ENCODE measurements at places on chromosomes 7 and 10.
A peak's percentile ranks its signal among the peaks of the same experiment; 100 is the strongest.

- no peak for DNase-seq
Measured at GRCh38 chr10:31508882-31509281, 189.9 kb downstream of the ZEB1 start.

GRCh38 chr10:11517150-11517549, 94.3 kb downstream of the USP6NL start:
- DNase-seq: no peak

DNA sequence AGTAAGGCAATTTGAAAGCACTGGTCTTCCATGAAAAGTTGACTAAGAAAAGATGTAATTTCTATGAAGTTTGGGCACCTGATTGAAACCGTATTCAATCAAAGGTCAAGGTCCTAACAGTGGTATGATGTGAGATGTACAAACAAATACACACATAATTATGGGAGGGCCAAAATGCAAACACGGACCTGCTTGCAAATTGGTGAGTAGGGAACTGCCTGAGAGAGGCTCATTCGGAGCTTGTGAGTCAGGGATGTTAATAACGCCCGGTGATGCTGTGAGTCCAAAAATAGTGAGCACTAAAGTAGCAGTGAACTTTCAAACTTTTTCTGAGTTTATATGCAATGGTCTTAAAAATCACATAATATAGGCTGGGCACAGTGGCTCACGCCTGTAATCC, 34.2 kb upstream of the FAM180A start:
- no peak for DNase-seq

DNA sequence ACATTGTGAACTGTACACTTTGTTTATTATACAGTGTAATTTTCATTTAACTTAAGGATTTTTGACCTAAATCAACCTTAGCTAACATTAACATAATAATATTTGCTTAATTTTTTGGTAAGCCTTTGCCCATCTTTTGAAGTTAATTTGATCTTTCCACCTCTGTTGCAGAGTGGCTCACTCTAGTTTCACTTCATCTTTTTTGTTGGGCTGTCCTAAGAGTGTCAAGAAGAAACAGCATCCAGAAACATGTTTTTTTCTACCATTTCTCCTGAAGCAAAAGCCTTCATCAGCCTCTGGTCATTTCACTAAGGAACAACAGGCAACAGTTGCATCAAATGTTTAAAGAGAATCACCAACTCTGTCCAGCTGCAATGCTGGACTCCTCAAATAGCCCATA, 824.7 kb downstream of the REEP3 start:
- DNase-seq: no peak

- DNase-seq: peak; percentile 57
Measured at GRCh38 chr10:100697070-100697469, 48.3 kb upstream of the PAX2 start.

- peak; percentile 42 for DNase-seq
Measured at GRCh38 chr7:137943132-137943551, 58.7 kb downstream of the CREB3L2 start.

DNA sequence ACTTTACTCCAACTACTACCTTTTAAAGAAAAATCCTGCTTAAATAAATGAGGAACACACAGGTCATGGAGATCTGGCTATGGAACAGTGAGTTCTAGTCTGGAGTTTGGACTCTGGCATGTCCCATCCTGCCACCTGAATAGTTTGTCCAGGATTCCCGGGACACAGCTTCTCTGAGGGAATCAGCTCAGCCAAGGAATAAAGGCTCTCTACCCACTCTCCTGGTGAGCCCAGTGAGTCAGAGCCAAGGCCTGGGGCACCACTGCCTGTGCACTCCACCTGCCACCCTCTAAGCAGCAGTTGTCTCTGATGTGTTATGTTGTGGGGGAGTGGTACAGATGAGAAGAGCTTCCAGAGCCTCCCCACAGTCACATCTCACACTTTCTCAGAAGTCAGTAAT, 113.5 kb downstream of the HTR5A start:
- no peak for DNase-seq

DNA sequence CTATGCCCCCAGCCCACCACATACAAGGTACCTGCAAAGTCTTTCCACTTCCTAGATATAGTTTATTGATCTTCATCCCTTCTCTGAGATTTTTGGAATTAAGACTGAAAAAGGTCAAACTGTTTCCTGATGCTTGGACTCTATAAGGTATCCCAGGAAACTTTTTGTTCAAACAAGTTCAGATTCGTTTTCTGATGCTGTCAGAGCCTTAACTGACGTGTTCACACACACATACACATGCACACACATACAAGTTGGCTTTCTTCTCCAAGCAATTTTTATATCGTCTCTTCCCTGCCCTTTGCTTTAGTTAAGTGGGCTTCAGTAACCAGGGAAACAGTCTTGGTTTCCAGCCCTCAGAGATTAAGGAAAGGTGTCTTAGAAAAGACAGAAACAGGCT, 11.7 kb upstream of the VPS41 start:
- no peak for DNase-seq

- no peak for DNase-seq
Measured at GRCh38 chr10:49131507-49132361, 2.1 kb downstream of the FAM170B start.

GRCh38 chr10:114513381-114513792, 109.1 kb upstream of the AFAP1L2 start:
- no peak for DNase-seq

GRCh38 chr7:106824458-106824857, 40.6 kb upstream of the PIK3CG start:
- DNase-seq: no peak

- DNase-seq: no peak
Measured at GRCh38 chr7:159099711-159100231, 44.9 kb downstream of the VIPR2 start.

DNA sequence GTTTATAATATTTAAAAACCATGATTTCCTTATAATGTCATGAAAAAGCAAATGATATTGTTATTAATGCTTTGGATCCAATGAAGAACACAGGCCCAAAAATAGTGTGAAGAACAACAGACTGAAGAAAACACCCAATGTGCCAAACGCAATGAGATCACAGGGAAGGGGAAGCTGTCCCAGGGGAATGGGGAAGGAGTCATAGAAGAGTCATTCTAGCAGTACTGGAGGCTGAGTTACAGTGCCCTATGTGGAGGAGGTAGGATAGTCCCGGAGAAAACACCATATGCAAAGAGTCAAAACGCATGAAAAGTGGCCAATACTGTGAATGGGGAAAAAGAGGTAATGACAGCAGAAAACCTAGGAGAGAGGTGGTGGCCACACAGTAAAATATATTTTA, 50.9 kb downstream of the TPK1 start:
- DNase-seq: no peak

- DNase-seq: peak; percentile 12
Measured at GRCh38 chr10:122780391-122780790, 65.3 kb downstream of the CUZD1 start.

GRCh38 chr7:234051-234707, 41.8 kb downstream of the FAM20C start:
- DNase-seq: no peak

- DNase-seq: no peak
Measured at GRCh38 chr7:94391726-94392392, 2.8 kb upstream of the COL1A2 start.

- DNase-seq: no peak
Measured at GRCh38 chr7:51210766-51211165, 105.8 kb downstream of the COBL start.

DNA sequence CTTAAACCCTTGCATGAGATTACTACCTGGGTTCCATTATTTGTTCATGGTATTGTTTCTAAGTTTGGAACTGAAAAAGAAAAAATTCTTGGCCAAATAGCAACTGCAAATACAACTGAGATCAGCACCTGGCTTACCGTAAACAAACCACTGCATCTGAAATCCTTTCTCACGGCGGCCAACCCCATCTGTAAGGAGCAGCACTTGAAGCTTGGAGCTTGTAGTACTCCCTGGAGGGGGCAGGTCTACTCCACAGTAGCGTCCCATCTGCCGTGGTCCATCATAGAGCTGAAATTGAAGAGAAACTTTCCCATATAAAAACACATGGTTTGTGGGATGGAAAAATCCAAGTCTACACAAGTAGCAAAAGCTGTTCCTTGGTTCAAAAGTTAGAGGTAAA, 109.9 kb downstream of the CUBN start:
- no peak for DNase-seq

- DNase-seq: no peak
Measured at GRCh38 chr10:90096196-90096595, 394.8 kb downstream of the KIF20B start.

DNA sequence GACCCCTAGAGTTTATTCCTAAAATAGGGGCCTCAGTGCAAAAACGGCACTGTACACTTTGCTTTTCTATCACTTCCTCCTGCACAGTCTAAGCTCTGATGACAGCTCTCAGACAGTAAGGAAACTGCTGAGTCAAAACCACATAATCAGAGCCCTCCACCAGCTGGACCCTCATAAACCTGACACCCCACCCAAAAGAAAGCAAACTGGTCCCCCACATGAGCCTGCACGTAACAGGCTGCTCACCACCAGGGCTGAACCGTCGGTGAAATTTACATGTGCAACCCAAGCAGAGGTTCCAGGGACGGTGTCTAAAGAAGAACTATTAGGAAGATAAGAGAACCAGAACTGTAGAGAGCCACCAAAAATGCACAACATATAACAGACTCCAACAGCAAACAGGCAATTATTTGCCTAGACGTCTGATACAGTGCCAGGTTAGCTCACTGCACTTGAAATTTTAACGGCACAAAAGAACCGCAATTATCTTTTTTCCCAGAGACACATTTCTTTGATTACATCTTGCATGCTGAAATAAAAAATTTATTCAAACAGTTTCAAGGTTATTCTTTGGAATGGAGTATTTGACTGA, 19.6 kb downstream of the SGMS1 start:
- DNase-seq: no peak

- no peak for DNase-seq
Measured at GRCh38 chr10:98587156-98587837, 140.6 kb upstream of the HPS1 start.

- DNase-seq: no peak
Measured at GRCh38 chr7:36535866-36536664, 146.4 kb downstream of the ANLN start.

GRCh38 chr10:17033529-17034260, 95.9 kb downstream of the CUBN start:
- peak; percentile 83 for DNase-seq

- DNase-seq: peak; percentile 99
Measured at GRCh38 chr7:5423976-5424748, 528 bp upstream of the TNRC18 start.

GRCh38 chr10:29378106-29378505, 89.2 kb downstream of the LYZL1 start:
- DNase-seq: no peak

DNA sequence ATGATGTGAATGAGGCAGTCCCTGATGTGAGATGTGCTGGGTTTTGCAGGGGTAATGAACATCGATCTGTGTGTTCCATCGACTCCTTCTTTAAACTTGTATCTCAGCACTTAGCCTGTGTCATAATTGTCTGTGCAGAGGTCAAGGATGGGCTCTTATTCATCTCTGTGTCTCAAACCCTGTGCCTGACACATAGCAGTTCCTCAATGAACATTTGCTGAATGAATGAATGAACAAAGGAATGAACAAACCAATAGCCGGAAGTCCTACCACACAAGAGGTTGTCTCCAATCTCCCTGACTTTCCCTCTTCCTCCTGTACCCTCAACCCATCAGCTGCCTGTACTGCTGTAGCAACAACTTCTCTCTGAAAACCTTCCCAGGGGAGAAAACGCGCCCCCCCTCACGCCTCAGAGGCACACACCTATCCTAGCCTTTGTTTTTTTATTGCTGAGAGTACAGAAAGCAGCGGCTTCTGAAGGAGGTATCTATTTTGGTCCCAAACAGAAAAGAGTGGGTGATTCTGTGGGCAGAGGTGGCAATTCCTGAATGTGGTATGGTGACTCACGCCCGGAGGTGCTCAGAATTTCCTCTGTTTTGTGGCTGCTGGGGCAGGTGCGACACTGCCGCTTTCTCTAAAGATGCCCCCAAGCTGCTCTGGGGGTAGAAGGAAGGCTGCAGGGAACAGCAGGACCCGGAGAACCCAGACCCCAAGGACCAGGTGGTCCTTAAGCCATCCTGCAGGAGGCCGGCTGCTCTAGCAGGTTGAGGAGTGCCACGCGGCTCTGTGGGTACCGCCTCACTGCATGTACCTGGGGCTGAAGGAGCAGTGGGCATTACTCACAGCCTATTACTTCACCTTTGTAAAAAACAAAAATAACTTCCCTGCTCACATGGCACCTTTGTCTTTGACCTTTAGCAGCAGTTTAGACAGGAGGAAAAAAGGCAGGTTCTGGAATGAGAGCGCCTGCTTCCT, 9.6 kb downstream of the IL2RA start:
- DNase-seq: no peak

DNA sequence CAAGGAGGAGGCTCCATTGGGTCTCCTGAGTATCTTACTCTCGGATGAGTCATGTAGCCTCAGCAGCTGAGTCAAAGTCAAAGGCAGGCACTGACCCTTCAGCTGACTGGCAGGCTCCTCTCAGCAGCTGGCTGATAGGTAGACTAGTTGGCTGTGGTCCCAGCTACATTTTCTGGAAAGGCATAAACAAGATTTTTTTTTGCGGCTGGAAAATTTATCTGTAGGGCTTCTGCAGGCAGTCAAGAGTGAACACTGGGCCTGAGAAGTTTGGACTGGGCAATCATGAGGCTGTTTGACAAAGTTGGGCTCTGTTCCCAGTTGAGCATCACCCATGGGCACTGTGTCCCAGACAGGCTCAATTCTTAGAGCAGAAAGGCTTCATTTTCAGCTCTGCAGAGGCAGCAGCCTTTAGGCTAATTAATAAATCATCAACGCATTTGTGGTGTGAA, 796.2 kb downstream of the CCSER2 start:
- DNase-seq: no peak

GRCh38 chr10:3969876-3970666, 185.1 kb upstream of the KLF6 start:
- no peak for DNase-seq

DNA sequence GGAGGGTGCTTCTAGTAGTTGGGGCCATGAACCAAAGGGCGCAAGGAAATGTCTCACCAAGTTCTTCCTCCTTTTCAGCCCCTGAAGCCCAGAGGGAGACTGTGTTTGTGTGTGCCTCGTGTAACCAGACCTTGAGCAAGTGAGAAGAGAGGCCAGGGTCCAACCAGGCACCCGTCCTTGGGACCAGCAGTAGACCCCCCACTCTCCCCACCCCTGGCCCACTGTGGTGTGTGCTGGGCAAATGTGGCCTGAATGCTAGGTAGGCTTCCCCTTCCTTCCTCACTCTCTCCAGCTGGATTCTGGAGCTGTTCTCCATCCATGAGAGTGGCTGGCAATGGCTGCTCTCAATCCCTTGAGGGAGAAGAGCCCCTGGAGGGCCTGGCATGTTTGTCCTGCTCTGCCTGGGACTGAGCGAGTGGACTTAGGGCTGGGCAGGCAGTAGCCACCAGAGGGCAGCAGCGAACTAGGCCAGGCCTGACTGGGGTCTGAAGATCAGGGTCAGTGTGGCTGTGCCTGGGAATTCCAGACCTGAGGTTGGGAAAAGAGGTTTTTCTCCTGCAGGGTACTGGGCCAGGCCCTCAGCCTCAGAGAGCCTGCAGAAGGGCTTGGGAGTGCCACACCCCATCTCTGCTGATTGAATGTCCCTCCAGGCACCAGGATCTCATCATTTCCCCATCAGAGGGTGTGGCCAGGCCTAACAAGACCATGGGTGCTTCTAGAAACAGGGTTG, 12.5 kb downstream of the SFRP5 start:
- peak; percentile 42 for DNase-seq
